PC-9 (cell line): ENCODE measurements at places on chromosomes 1 and 21. TPM values are rescaled to one million over a fixed set of nuclear protein-coding genes. Genes with fewer than 3 reads are reported as not detected.

OR2T35 gene
- not detected in 2 replicates for total RNA-seq

S100A7 gene
- total RNA-seq: not detected in 2 replicates

NFIA gene
- total RNA-seq: 26.7 and 32.8 TPM in 2 replicates

ARHGEF11 gene
- 25.2 and 31.5 TPM in 2 replicates for total RNA-seq

HES2 gene
- 2.1 and 4.2 TPM in 2 replicates for total RNA-seq

TNFRSF14 gene
- total RNA-seq: 9.9 and 13.8 TPM in 2 replicates

VASH2 gene
- 0.55 TPM in 1 of 2 replicates, not detected in the other for total RNA-seq

OR2L13 gene
- total RNA-seq: not detected in 2 replicates

GPR161 gene
- 6.0 and 6.7 TPM in 2 replicates for total RNA-seq

IQGAP3 gene
- total RNA-seq: 63.1 and 63.4 TPM in 2 replicates

ZYG11B gene
- total RNA-seq: 18.6 and 21.4 TPM in 2 replicates

SPATA46 gene
- not detected in 2 replicates for total RNA-seq

DNALI1 gene
- not detected in 2 replicates for total RNA-seq

SH2D1B gene
- total RNA-seq: not detected in 2 replicates

S100A2 gene
- 145 and 147 TPM in 2 replicates for total RNA-seq

CHIA gene
- not detected in 2 replicates for total RNA-seq

PLPPR4 gene
- not detected in 2 replicates for total RNA-seq

SDC3 gene
- 33.7 and 37.4 TPM in 2 replicates for total RNA-seq

PCSK9 gene
- 60.7 and 133 TPM in 2 replicates for total RNA-seq

UBL4B gene
- total RNA-seq: 0.24 and 0.28 TPM in 2 replicates

WRAP73 gene
- total RNA-seq: 23.8 and 25.5 TPM in 2 replicates

B3GALT5 gene
- 0.09 and 0.25 TPM in 2 replicates for total RNA-seq

CELA3B gene
- total RNA-seq: not detected in 2 replicates

HSF2BP gene
- 4.6 and 7.3 TPM in 2 replicates for total RNA-seq
